Brain (organoid and tissue), 16 donors: ENCODE measurements at places on chromosomes 2 and 18.
A peak's percentile ranks its signal among the peaks of the same experiment; 100 is the strongest.

DNA sequence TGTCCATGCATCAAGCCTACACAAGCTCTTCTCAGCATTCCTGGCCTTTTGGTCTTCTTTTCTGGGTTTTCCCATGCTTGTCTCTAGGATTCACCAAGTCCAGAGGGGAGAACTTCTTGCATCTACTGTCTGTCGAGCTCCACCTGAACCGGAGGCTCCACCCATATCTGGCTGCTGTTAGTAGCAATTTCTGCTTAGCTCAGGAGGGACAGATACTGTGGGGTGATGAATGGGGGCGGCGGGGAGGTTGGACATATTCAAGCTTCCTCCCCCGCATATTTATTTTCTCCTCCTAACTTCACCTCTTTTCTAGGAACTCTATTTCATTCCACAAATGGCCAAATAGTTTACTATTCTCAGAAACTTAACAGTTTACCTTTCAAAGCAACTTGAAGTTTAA is 163.5 kb downstream of the PTH2R start:
- no peak for DNase-seq

DNA sequence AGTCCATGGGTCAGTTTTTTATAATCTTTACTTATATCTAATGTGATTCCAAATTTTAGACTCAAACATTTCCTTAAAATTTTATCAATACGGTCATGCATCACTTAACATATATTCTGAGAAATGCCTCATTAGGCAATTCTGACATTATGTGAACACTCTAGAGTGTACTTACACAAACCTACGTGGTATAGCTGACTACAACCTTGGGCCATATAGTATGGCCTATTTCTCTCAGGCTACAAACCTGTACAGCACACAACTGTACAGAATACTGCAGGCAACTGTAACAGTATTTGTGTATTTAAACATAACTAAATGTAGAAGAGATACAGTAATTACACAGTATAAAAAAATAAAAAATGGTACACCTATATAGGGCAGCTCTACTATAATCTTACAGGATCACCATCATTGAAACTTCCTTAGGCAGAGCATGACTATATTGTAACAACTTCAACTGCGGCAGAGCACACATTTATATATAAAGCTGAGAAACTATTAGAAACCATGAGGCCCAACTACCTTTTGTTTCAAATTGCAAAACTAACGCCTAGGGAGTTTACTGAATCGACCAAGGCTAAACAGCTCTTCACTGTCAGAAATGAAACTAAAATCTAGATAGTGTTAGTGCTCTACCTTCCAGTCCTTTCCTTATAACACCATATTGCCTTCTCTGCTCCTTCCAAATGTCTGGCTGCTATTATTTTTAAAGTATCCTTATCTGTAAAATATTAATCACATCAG is 6.9 kb downstream of the YES1 start:
- no peak for DNase-seq

DNA sequence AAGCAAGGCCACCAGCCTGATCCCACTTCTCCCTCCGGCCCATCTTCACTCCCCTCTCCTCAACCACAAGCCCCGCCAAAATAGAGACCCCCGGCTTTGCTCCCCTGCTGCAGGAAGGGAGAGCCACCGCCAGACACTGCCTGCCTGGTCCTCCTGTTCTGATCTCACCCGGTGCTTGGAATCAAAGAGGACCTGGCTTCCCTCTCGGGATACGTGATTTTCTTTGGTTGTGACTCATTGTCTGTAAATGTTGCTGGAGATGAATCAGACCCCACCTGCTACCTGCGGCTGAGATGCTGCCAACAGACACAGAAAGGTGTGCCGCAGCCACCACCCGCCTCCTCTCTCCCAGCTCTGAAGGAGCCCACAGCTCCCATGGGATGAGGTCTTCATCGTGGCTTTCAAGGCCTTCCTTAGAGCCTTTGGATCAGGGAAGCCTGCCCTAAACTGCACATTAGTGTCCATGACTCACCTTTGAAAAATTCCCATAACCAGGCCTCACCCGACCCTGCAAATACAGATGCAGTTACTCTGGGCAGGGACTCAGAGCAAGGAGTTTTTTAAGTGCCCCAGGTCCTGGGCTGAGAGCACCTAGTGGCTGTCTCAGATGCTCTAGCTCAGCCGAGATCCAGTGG is 79.4 kb upstream of the ZNF532 start:
- no peak for DNase-seq

GRCh38 chr2:20447437-20448245 is 767 bp downstream of the RHOB start:
- DNase-seq, result peak; percentile 66

DNA sequence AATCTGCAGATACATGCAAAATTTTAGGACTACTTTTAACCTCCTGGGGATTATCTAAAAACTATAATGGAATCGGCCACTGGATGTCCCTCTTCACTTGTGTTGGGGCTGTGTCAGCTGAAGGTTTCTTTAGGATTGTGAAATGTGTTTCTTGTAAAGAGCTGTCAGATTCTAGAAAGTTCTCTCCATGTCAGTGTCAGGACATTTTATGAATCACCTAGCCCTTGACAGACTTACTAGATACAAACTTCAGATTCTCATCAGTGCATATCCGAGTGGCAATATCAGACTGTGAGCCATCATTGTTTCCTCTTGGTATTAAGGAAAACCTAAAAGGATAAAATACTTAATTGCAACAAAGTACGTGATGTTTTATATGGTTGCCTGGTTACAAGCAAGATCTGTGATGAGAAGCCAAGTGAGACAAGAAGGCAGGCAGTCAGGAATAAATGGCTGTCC is 107.3 kb downstream of the CPS1 start:
- DNase-seq, result peak; percentile 45

DNA sequence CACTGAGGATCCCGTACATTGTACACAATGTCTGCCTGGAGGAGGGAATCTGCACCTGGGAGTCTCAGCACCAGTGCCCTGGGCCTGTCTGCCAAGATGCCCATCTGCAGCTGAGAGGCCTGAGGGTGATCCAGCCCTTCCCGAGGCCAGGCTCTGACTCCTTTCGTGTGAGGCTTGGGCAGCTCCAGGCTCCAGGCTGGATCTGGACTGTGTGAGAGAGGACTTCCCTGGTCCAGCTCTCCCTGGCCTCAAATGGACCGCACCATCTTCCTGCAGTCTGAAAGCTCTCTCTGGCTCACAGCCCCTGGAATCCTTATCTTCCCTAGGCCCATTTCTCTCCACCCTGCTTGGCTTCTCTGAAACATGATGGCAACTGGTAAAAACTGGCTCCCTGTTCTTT is 324.6 kb downstream of the DYSF start:
- no peak for DNase-seq

- peak; percentile 46 for DNase-seq
Observed at GRCh38 chr18:76801567-76802505, 20.5 kb upstream of the ZNF236 start.

DNA sequence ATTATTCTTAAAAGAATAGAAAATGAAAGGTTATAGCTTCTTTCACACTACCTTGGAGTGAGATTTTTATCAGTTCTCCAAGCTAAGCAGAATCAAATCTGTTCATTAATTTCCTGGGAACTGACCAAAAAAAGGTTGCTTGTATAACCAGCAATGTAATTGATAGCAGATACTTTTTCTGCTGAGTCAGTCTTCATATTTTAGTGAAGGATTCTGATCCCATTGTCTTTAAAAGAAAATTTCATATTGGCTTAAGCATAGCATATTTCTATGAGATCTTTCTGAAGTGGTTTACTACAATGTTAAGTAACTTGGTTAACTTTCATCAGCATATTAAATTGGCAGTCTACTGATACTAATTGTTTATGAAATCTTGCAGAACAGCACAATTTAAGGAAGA is 338.0 kb downstream of the TMX3 start:
- DNase-seq, result no peak

DNA sequence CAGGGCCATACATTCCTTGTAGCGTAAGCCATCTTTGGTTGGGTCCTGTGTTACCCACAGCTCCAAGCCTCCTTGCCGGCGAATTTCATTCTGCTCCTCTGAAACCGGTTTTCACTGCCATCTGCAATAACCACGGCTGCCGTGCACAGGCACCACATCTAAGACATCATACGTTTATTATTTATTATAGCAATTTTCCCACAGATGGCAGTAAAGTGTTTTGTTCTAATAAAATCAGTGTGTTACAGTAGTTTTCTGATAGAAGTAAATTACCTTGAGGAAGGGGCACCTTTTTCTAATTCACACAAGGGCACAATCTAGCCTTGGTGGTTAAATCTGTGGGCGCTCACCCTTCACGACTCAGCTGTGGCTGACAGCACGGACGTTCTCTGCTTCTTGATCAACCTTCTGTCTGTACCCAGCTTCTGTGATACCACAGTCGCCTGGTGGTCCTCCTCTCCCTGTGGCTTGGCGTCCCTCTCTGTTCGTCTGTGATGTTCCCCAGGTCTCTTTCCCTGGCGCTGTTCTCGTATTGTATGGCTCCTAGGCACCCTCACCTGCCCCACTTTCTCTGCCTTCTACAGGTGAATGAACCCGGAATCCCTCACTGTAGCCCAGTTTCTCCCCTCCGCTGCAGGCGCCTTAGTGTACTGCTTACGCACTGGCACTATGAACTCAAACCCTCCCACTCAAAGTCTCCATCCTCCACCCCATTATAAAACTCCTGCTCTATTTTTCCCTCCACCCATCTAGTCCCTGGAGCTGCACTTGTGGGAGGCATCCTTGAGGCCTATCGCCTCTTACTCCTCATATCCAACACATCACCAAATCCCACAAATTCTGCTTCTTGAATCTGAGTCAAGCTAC is 236.8 kb downstream of the DYSF start:
- DNase-seq, result peak; percentile 15

DNA sequence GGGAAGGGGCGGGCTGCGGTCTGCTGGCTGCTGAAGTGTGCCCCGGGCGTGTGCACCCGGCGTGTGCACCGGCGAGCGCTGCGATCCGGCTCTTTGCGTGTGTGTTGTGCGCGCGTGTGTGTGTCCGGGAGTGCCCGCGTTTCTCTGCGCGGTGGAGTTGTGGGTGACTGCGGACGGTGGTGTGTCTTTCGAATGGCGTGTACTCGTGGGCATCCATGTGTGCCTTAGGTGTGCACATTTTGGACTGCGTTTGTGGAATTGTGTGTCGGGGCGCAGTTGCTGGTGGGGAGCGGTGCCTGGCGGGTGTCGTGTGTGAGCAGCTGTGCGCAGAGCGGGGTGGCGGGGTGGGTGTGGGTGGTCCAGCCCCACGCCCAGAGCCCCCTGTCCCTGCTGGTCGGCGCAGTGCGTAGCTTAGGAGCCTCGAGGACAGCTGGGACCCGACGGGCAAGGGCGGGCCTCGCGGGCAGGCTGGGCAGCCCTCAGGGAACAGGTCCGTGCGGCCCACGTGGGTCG is 533 bp downstream of the HPCAL1 start:
- peak; percentile 63 for DNase-seq

DNA sequence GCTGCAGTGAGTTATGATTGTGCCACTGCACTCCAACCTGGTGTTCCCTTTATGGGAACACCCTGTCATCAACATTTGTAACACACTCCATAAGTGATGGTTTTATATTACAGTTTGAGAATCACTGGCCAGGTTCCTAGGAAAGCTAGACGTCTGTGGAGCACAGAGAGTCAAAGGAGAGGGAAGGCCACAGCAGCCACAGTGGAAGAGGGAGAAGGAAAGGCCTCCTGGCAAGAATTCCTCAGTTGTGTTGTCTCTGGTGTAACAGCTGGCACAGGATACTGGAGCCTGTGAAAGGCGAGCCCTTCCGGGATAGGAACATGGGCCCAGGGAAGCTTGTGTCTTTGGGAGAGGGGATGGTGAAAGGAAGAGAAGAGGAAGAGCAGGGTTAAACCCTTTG is 360.5 kb upstream of the PIK3C3 start:
- DNase-seq, result no peak

DNA sequence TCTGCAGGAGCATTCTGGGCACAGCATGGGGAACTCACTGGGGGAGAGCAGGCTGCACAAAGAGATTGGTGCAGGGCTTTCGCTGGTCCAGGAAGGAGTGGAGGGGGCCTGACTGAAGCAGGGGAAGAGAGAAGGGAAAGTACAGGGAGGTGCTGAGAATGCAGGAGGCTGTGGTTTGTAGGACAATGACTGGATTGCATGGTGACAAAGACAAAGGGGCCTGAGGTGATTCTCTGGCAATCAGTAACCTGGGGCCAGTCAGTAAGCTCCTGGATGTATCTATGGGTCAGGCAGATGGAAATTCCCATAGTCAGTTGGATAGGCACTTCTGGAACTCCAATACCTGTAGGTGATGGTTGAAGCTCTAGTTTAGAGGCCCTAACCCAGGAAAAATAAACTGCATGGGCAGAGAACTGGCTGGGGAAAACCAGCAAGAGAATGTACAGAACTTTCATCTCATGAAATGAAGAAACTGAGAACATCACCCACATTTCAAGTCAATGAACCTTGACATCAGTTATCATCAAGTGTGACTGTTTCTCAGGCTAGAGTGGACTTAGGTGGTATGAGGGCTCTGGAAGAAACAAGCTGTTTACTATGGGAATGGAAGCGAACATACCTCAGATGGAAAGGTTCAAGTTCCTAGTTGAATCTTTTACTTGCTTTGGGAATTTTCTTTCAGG is 193.2 kb downstream of the TPGS2 start:
- no peak for DNase-seq

- DNase-seq, result no peak
Observed at GRCh38 chr2:36859366-36859792, 107.0 kb downstream of the STRN start.

DNA sequence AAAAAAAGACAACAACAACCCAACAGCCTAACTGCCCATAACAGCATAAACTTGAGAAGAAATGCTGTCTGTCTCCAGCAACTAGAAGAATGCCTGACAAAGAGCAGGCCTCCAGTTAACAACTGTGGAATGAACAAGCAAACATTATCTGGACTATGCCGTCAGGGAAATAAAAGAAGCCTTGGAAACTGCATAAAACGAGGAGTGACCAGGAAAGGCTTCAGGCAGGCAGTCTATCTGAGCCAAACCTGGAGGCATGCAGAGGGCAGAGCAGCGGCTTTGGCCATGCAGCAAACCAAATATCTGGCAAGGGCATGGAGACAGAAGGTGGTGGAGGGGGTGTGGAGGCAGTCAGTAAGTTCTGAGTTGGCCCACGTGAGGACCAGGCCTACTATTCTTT is 11.1 kb downstream of the HES6 start:
- DNase-seq, result no peak
